ENCODE measurements at places on chromosomes 5 and 9.

DNA sequence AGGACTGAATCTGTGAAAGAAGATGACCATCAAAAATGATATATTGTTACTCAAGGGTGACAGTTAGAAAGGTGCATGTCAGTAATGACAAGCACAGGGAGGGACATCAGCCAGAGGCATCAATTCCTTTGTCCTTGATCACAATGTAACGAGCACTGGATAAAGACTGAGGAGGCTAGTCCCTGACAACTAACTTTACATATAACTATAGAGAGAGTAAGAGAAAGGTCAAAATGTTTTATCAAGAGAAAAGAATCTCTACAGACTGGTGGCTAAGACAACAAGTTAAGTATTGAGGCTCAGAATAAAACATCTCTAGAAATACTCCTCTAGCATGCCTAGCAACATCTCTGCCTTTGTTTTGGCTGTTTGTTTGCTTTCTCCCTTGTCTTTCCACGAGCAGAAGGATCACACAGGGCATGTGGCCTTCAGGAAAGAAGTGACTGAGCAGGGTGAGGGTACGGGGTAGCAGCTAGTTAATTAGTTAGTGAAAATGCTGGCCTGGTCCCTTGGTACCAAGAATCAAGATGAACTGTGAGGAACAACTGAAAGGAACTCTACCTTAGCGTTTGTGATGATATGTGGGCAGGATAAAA, 724.1 kb upstream of the MEF2C start:
- DNase-seq, result no peak

- no peak for DNase-seq
Observed at GRCh38 chr9:106883030-106883429, 20.1 kb downstream of the ZNF462 start.

GRCh38 chr5:94891972-94892371, 273.5 kb downstream of the SLF1 start:
- DNase-seq, result no peak

DNA sequence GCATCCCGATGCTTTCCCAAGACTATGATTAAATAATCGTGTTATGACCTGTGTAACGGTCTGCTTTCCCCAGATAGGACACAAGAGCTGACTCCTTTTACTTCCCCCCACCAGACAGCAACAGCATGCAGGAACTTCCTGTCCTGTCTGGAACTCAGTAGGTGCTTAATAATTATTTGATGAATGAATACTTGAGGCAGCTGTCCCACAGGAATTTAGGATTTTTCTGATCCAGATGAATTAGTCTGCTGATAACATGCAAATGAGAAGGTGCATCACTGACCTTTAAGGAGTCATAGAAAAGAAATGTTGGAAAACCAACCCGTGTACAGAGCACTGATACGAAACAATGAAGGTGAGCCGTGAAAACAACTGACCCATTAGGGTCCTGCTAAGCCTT, 12.2 kb downstream of the RNF130 start:
- no peak for DNase-seq

DNA sequence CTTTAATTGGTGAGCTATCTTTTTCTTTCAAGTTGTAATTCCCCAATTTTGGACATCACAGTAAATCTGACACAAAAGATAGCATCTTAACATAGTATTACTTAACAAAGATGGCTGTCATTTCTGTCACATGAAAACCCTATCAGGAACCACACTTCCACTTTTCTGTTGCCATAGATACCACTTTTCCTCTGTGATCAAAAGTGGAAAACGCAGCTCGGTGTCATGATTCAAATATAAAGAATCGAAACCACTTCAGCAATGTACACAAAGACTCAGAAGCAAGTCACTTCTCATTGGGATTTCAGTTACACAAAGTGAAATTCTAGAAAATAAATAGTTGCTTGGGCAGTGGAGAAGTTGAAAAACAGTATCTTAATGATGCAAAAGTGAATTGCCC, 524.9 kb upstream of the ITGA1 start:
- DNase-seq, result no peak

GRCh38 chr5:59099270-59099994, 516.6 kb downstream of the RAB3C start:
- DNase-seq, result no peak

DNA sequence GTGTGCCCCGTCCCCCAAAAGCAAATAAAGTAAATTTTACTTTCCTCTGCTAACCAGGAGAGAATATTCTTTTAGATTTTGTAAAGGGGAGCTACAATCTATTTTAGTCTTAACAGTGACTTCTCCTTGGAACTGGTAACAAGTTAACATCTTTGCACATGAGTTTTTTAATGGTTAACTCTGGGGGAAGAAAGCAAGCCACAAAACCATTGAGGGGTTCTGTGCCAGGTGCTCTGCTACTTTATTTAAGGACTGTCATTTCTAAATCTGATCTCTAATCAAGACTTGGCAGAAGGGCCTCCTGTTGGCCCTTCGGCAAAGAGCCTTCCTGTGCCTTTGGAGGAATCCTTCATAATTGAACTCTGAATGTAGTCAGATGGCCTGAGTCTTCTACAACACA, 153.4 kb downstream of the SLC12A2 start:
- no peak for DNase-seq

DNA sequence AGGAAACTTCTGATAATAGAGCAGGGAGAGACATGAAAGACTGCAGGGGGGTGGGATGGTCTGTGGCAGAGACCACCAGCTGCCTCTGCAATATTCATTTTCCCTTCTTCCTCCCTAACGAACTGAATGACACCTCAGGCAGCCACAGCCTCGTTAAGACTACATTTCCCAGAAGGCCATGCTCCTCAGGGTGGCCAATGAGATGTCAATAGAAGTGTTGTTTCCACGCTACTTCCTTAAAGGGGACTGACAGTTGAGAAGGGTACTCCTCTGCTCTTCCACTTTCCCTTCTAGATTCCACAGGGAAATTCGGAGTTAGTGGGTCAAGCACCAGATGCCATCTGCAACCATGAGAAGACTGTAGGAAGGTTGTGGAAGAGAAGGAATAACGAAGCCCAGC, 52.0 kb upstream of the DAPK1 start:
- DNase-seq, result peak; percentile 18

DNA sequence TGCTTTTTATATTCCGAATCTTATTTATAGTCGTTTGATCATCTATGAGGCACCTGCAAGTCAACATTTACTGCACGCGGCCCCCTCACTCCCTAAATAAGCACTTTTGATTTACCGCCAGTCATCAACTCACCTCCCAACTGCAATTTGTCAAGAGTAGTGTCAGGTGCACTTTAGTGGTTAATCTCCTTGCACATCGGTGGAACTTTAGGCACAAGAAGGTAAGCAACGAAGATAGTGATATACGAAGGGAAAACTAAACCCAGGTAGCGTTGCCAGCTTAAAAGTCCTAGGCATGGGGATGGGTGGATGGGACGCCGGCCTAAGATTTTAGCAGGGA, 513 bp upstream of the RNF180 start:
- DNase-seq, result no peak

DNA sequence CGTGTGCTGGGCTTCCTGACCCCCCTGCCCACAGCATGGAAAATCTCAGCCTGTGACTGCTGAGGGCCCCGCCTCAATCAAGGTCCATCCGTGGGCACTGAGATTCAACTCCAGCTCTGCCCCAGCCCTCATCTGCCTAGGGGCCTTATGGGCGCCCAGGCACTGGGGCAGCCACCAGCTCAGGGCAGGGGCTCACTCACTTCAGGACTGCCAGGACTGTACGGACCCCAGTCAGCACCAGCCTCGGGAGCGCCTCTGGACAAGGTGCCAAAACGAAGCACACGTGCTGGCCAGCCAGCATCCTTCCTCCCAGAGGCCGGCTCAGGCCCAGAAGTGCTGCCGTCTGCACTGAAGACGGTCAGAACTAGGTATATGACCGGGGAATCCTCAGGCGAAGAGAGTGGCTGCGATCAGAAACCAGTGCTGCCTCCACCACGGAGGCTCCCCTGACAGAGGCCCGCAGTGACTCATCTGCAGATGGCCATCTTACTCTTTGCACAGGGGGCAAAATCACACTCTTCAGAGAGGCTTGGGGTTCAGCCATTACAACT, 19.6 kb downstream of the CLPTM1L start:
- DNase-seq, result no peak

GRCh38 chr5:148836272-148837250, 10.2 kb downstream of the ADRB2 start:
- DNase-seq, result no peak

DNA sequence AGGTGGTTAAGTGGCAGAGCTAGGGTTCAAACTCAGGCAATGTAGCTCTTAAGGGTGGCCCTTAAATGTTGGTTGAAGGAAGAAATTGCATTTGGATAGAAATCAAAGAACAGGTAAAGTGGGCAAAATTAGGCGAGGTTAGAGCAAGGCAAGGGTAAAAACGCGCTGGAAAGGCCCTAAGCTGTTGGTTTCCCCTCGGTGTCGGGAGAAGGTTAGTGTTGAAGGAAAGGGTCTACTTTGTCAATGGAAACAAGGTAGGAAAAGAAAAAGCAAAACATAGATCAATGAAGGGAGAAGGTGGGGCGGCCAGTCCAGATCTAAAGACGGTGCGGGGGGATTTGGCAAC, 431 bp downstream of the FASTKD3 start:
- no peak for DNase-seq

DNA sequence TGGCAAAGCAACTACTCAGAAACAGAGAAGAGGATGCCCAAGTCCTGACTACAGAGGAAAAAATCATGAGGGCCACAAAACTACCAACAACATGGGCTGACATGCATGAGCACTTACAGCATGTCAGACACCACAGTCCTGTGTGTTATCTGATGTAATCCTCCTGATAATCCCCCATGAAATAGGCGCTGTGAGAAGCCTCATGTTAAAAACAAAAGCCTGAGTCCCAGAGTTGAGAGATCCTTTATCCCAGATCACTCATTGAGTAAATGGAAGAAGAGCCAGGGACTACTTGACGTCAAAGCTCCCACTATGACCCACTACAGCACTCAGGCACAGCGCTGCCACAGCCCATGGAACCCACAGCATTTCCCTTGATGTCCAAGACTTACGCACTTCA, 7.2 kb upstream of the SPOCK1 start:
- DNase-seq, result no peak

DNA sequence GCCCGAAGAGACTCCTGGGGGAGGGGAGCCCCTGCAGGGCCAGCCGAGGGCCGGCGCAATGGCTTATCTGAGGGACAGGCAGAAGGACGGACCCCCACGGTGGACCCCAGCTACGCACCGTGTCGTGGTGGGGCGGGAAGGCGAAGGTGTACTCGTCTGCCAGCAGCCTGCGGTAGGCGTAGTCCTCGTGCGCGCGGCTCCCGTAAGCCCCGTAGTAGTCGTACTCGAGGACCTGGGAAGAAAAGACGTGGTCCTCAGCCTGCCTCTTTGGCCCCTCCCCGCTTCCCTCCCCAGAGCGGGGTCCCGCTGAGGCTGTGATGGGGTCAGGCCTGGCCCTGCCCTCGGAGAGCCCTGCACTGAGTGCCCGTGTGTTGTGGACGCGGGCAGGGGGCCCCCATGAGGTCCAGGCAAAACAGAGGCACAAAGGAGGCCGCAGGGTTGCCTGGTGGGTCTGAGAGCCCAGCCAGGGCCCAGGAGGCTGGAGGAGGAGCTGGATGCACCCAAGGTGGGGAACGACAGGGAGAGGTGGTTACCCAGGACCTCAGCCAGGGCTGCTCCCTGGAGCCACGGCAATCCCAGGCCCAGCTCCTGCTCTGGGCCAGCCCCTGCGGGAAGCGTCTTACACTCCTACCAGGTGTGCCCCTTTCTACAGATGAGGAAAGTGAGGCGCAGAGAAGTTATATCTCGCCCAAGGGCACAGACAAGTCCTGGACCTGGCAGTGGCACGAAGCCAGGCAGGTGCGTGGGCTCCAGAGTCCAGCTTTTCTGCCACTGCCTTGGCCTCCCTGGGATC, 35.2 kb downstream of the SARDH start:
- DNase-seq, result no peak

- no peak for DNase-seq
Observed at GRCh38 chr9:4771788-4772187, 21.0 kb upstream of the RCL1 start.

GRCh38 chr5:150356575-150357294, 762 bp upstream of the TCOF1 start:
- no peak for DNase-seq

DNA sequence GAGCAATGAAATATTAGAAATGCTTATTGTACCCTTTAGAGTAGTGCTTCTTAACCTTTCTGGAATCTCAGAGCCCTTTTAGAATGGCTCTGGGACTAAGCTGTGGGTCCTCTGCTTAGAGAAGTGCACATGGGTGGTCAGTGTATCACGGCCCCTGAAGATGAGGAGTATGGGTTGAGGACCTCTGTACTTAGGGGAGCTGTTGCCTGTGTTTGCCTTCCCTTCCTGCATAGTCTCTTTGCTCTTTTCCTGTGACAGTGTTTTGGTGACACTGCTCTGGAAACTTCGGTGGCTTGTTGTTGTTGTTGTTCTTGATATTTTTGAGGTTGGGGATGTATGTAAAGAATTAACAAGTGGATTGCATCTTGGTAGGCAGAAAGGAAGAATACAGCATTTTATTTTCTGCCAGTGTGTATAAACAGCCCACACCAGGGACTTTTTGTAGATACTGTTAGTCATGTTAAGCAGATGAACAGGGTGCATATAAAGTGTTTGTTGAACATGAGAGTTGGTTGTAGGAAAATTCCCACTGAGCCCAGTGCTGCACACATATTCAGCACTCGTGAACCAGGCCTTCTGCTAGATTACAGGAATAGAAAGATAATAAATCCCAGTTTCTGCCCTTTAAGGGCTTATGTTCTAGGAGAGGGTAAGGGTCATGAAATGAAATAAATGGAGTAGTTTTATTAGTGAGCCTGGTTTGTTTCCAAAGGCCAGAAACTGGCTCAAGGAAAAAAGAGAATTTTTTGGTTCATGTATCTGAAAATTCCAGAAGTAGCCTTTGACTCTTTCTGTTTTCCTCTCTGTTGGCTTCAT, 199.7 kb downstream of the ARHGAP26 start:
- DNase-seq, result no peak

- DNase-seq, result peak; percentile 51
Observed at GRCh38 chr9:93577078-93577974, 942 bp downstream of the PHF2 start.

GRCh38 chr5:16932401-16932800, 3.7 kb downstream of the MYO10 start:
- no peak for DNase-seq

- DNase-seq, result no peak
Observed at GRCh38 chr5:116441223-116441622, 133.4 kb downstream of the SEMA6A start.

Measured in GM12891 (cell line).